ENCODE measurements at places on chromosomes 11 and 22. TPM values are rescaled to one million over a fixed set of nuclear protein-coding genes. Genes with fewer than 3 reads are reported as not detected.

GRCh38 chr11:30489076-30489475 is 97.1 kb downstream of the MPPED2 start:
- no peak overlapping the region for H3K27ac ChIP-seq
- no peak for DNase-seq
- H3K27me3 ChIP-seq, result no peaks in the 10 kb centered on the region
- H3K4me3 ChIP-seq, result no peak overlapping the region
- H3K4me1 ChIP-seq, result no peaks in the 10 kb centered on the region
- no peaks in the 10 kb centered on the region for H3K36me3 ChIP-seq

DNA sequence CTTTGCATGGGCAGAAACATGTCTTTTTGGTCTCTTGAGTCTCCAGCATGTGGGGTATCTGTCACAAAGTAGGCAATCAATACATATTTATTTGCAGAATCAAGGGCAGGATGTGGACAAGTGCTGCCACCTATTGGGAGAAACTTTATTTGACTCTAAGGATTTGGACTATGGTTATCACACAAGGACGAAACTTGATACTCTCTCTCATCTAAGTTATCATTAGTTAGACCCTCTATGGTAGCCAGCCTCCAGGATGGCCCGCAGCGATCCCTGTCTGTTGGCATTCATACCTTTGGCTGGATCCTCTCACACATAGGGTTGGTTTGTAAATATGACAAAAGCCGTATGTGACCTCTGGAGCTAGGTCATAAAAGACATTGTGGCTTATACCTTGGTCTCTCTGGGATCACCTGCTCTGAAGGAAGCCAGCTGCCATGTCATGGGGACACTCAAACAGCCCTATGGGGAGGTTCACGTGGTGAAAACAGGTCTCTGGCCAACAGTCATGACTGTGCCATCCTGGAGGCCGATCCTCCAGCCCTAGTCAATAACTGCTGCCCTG is 1.1 kb upstream of the FBXO7 start:
- H3K4me3 ChIP-seq, result peak overlapping the region; percentile 80
- peaks cover 7% of the 10 kb centered on the region for H3K4me1 ChIP-seq
- H3K36me3 ChIP-seq, result peaks cover 6% of the 10 kb centered on the region
- peak; percentile 22 for DNase-seq

GRCh38 chr11:131976021-131976420 is 605.6 kb downstream of the NTM start:
- no peak for DNase-seq
- no peak overlapping the region for H3K27ac ChIP-seq
- no peaks in the 10 kb centered on the region for H3K4me1 ChIP-seq
- H3K4me3 ChIP-seq, result no peak overlapping the region

DNA sequence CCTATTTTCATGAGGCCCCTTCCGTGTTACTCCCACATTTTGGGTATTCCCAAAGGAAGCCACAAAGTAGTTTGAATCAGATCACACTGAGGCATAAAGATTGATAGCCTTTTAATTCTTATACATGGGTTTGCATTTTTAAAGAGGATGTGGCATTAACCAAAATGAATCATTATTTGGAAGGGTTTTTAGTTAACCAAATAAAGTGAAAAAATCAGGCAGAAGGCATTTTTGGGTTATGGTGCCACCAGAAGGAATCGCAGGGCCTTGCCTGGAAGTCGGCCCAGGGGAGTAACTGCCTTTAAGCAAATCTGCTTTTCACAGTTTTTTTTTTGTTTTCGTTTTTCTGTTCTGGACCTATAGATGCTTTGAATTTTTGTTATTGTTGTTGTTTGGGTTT is 55.4 kb downstream of the HSD17B12 start:
- peaks cover 48% of the 10 kb centered on the region for H3K4me1 ChIP-seq
- H3K4me3 ChIP-seq, result no peak overlapping the region
- peaks cover 5% of the 10 kb centered on the region for H3K36me3 ChIP-seq
- no peak overlapping the region for H3K27ac ChIP-seq

GRCh38 chr11:57815877-57816276 is 54.3 kb downstream of the CTNND1 start:
- H3K27ac ChIP-seq, result no peak overlapping the region
- H3K27me3 ChIP-seq, result no peaks in the 10 kb centered on the region
- H3K36me3 ChIP-seq, result peaks cover 62% of the 10 kb centered on the region
- no peaks in the 10 kb centered on the region for H3K4me1 ChIP-seq
- DNase-seq, result no peak

Gene PHLDB1
- total RNA-seq, result 28.7 TPM

Gene MUC15
- total RNA-seq, result 0.49 TPM

Gene KAT5
- total RNA-seq, result 76.8 TPM

Gene SPDYC
- total RNA-seq, result 15.1 TPM

Gene GRM5
- not detected for total RNA-seq
